ENCODE measurements at places on chromosomes 4 and X. TPM values are rescaled to one million over a fixed set of nuclear protein-coding genes. Genes with fewer than 3 reads are reported as not detected.
A peak's percentile ranks its signal among the peaks of the same experiment; 100 is the strongest.

The FAT1 gene
- 244 TPM for total RNA-seq

DNA sequence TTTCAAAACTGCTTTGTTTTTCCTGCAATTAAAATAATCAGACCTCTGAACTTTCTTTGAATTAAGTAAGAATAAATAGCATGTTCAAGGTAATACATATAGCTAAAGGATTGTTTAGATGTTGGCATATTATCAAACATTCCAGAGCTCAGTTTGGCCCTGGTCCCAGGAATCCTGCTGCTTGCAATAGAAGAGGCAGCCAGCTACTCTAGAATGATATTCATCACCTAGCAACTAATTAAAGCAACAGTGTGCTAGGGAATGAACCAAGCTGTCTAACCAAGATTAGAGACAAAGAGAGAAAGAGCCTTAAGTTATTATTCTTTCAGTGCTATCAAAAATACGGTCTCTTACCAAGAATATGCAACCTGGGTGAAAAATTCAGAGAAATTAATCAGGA lies 460.9 kb downstream of the GABRG1 start:
- H3K4me1 ChIP-seq: peaks cover 23% of the 10 kb centered on the region
- H3K27ac ChIP-seq: no peak overlapping the region
- no peaks in the 10 kb centered on the region for H3K27me3 ChIP-seq
- H3K36me3 ChIP-seq: no peaks in the 10 kb centered on the region

The KLF3 gene
- total RNA-seq: 30.8 TPM

The ADH1C gene
- total RNA-seq: 4.8 TPM

The XK gene
- total RNA-seq: 8.4 TPM

The CENPVL2 gene
- total RNA-seq: not detected

GRCh38 chrX:9282325-9282724 lies 182.5 kb upstream of the TBL1X start:
- no peaks in the 10 kb centered on the region for H3K27me3 ChIP-seq
- peaks cover 4% of the 10 kb centered on the region for H3K4me1 ChIP-seq
- no peaks in the 10 kb centered on the region for H3K36me3 ChIP-seq
- H3K4me3 ChIP-seq: no peak overlapping the region
- no peak for DNase-seq
- no peak overlapping the region for H3K27ac ChIP-seq

DNA sequence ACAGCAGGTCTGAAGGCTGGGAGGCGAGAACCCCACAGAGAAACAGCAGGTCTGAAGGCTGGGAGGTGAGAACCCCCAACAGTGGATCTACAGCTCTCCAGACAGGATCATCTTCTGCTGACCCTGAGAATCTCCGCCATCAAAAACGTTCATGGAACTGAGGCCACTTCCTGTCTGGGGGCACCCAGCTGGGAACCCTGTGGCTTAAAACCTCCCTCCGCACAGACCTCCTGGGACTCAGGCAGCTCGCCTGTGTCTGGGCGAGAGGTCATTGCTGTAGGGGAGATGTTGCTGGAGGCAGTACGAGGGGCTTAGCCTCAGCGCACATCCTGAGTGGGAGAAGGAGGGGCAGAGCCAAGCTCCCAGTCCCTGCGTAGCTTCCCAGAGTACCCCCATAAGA lies 15.1 kb upstream of the CLDN24 start:
- peaks cover 2% of the 10 kb centered on the region for H3K4me1 ChIP-seq
- no peak overlapping the region for H3K27ac ChIP-seq
- H3K27me3 ChIP-seq: no peaks in the 10 kb centered on the region
- DNase-seq: no peak

- no peak for DNase-seq
- H3K4me1 ChIP-seq: no peaks in the 10 kb centered on the region
- H3K27me3 ChIP-seq: no peaks in the 10 kb centered on the region
- H3K4me3 ChIP-seq: no peak overlapping the region
- no peaks in the 10 kb centered on the region for H3K36me3 ChIP-seq
Observed at GRCh38 chrX:75113664-75114063, 42.4 kb downstream of the ABCB7 start.

DNA sequence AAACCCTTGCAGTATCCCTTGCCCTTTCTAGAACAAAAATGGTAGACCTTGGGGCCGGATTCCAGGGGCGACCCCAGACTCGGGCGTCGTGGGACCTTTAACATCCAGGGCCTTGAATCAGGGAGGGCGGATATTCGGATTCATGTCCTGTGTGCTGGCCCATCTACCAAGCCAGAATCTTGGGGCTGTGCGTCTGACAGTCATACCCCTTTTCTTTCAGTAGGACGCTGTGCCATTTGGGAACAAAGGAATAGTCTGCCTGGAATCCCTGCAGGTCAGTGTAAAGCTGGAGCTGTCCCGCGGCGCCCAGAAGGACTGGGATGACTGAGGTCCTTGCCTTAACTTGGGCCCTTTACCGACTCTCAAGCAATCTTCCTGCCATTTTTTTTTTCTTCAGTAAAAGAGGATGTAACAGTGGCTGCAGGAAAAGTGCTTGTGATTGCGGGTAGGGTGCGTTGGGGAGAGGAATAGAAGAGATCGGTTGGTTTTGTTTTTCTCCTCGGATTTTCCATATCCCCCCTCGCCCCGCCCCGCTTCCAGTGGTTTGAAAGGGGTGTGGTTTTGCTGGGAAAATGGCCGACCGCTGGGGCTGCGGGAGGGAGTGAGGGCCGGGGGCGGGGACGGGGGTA lies 518 bp downstream of the ARMCX1 start:
- no peak for DNase-seq
- no peaks in the 10 kb centered on the region for H3K36me3 ChIP-seq
- H3K4me3 ChIP-seq: peak overlapping the region; percentile 69
- H3K4me1 ChIP-seq: peaks cover 10% of the 10 kb centered on the region

DNA sequence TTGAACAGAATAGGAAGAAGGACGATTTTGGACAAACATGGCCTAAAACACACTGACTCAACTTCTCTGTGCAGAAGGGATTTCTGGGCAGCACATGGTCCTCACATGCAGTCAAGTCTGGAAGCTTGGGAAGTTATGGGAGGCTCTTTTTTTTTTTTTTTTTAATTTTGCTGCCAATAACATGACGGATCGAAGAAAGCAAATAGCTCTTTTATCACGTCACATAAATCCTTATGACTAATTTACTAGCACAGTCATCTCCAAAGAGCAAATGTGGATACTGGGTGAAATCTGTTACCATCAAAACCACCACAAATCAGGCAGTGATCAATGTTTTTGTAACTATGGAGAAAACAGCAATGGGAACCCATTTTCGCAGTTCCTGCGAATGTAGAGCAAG lies 193.3 kb upstream of the FAM9B start:
- H3K27ac ChIP-seq: no peak overlapping the region
- no peak overlapping the region for H3K4me3 ChIP-seq
- no peak for DNase-seq
- no peaks in the 10 kb centered on the region for H3K36me3 ChIP-seq
- H3K27me3 ChIP-seq: no peaks in the 10 kb centered on the region
- H3K4me1 ChIP-seq: no peaks in the 10 kb centered on the region

The TRO gene
- 3.5 TPM for total RNA-seq

The AADAT gene
- total RNA-seq: 4.8 TPM

The MGAT4D gene
- not detected for total RNA-seq

DNA sequence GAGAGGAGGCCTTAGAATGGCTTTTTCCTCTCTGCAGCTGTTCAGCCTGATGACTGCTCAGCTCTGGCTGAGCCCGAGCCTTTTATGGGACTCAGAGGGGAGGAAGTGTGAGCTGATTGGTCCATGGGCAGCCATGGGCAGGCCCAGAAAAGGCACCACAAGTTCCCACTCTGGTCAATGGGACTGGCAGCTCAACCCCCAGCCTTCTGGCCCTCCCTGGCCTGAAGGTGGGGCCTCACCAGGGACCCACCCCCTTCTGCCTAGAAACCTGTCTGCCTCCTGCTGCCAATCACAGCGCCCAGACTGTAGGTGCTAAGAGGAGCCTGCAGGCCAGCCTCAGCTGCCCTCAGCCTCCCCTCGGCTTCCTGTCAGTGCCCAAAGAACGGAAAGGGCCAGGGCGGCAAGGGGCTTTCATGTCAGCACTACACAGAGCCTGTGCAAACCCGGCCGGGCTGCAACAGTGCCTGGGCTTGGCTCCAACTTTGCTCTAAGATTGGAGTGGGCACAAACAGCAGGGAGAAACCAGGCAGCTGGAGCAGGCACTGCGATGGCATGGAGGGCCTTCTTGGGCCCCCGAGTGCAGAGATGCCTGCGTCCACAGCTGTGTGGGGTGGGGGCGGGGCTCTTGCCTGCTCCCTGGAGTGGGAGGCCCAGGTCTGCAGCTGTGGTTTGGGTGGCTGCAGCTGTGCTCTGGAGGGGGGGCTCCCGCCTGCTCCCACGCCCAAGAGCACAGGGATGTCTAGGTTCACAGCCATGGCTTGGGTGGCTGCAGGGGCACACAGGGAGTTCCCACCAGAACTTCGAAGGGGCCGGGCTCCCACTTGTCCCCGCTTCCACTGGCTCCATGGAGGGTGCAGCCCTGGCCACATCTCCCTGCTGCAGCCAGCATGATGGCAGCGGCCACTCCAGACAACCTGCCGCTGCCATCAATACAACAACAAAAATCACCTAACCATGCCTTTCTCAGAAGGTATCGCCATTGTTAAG lies 92.6 kb downstream of the NXF2 start:
- H3K27ac ChIP-seq: no peak overlapping the region
- no peaks in the 10 kb centered on the region for H3K4me1 ChIP-seq
- H3K36me3 ChIP-seq: no peaks in the 10 kb centered on the region
- H3K27me3 ChIP-seq: peaks cover 8% of the 10 kb centered on the region

The SHROOM3 gene
- total RNA-seq: 44.4 TPM

DNA sequence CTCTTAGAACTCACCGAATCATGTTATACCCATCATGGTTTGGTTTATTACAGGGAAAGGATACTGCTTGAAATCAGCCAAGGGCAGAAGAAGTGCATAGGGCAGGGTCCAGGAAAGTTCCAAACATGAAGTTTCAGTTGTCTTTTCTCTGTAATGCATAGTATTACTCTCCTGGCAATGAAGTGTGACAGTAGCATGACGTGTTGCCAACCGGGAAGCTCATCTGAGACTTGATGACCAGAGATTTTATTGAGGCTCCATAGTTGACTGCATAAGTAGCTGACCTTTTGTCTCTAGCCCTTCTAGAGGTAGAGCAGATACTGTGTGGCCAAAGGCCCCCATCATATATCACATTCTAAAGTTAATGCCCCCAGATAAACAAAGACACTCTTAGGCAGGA lies 72.1 kb downstream of the BEND4 start:
- no peak for DNase-seq
- H3K27ac ChIP-seq: no peak overlapping the region
- H3K27me3 ChIP-seq: no peaks in the 10 kb centered on the region
- no peaks in the 10 kb centered on the region for H3K4me1 ChIP-seq

The PCDH10 gene
- total RNA-seq: 0.71 TPM

DNA sequence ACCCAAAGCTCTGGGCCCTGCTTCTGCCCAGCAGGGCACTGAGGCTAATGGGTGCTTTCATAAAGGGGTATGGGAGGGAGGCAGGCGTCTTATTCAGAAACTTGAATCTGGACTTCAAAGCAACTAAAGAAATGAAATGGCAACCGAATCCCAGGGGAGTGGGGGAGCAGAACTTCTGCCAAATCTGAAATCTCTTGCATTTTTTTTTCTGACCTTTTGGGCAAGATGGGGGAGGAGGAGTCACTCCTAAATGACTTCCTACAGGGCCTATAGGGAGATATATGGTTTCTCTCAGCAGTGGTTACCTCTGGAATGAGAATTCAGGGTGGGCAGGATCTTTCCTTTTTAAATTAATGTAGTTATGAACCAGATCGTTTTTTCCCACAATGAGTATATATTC lies 30.6 kb upstream of the KIAA1210 start:
- H3K36me3 ChIP-seq: no peaks in the 10 kb centered on the region
- no peak overlapping the region for H3K4me3 ChIP-seq
- no peak for DNase-seq
- H3K27me3 ChIP-seq: no peaks in the 10 kb centered on the region

DNA sequence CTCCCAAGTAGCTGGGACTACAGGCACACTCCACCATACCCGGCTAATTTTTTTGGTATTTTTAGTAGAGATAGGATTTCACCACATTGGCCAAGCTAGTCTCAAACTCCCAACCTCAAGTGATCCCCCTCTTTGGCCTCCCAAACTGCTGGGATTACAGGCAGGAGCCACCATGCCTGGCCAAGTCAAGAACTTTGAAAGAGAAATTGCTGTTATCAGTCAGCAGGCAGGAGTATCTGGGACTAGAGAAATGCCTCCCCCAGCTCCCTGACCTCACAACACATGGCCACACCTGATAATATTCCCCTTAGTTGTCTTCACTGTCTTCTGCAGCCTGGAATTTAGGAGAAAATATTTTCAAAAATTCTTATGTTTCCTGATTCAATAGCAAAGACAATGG lies 7.4 kb downstream of the TXK start:
- peaks cover 16% of the 10 kb centered on the region for H3K4me1 ChIP-seq
- H3K27ac ChIP-seq: no peak overlapping the region
- H3K36me3 ChIP-seq: no peaks in the 10 kb centered on the region
- H3K27me3 ChIP-seq: peaks cover 7% of the 10 kb centered on the region
